GOT3 (cell line): ENCODE measurements at places on chromosomes 6 and 20.

GRCh38 chr6:35213824-35214756, at the start of gene SCUBE3:
TSS of gene SCUBE3 (plus strand) at chr6:35213956. CDS start at chr6:35214419, 463 bp downstream.
- no peak for DNase-seq

- no peak for DNase-seq
Observed at GRCh38 chr6:91081452-91082067, 494.7 kb upstream of the MAP3K7 start.

GRCh38 chr6:159833556-159833955, 33.5 kb downstream of the PNLDC1 start:
- DNase-seq: no peak

- no peak for DNase-seq
Observed at GRCh38 chr6:51654647-51655046, 432.8 kb downstream of the PKHD1 start.

DNA sequence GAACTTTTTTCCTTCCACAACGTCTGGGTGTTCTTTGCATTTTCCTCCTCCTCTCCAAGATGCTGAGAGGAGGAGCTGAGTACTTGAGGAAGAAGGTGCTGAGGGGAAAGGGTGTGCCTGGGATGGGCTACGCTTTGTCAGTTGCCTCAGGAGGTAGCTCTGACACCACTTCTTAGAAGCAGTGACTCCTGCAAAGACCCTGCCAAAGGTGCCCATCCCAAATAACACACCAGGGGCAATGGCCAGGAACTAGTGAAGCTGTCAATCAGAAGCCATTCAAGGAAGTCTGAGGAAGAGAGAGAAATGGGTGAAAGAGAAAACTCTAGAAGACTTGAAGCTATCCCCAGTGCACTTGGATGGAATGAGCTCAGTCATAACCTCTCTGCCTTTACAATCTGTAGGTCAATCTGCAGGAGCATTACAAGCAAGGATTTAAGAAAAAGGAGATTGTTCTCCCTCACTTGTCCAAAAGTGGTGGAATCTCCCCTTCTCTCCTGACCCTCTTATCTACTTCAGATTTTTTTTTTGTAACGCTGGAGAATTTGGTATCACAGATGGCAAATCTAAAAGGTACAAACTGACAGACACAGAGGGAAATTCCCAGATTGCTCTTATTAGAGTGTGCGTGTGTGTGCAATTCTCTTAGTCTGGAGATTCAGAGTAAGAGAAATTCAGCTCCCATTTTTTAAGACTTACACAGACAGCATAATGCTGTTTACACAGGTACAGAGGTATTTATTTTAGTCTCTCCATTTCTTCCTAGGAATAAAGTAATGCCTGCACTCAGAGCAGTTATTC, 242.6 kb downstream of the GMPR start:
- DNase-seq: no peak
